ENCODE measurements at places on chromosomes 4 and X.

DNA sequence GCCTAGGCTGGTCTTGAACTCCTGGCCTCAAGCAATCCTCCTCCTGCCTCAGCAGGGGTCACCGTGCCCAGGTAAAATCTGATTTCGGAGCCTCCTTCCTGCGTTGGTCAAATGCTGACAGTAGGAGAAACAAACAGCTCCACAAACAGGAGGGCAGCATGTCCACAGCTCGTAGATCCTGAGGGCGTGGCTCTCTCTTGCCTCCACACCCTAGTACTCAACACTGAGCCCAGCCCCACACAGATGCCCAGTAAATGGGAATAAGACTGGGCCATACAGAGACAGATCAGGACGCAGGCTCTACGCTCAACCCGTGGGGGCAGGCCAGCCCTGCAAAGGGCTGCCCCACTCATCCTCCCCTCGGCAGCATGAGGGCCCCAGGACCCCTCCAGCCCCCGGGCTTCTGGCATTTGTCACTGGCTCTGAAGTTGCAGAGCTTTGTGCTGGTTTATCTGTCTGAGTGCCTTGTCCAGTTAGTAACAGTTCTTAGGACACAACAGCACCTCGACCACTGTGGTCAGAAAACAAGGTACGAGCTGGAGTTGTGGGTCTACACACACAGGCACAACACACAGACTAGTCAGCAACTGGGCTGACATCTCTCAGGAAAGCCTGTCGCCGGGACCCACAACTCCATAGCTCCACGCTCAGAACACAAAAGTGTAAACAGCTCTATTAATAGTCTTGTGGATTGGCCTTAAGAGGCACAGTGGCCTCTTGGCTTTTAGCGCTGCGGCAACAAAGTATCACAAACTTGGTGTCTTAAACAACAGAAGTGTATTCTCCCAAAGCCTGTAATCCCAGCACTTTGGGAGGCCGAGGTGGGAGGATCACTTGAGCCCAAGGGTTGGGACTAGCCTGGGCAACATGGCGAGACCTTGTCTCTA lies 5.2 kb downstream of the TNIP2 start:
- DNase-seq = no peak

- no peak for DNase-seq
Measured at GRCh38 chr4:8642651-8643321, 50.2 kb downstream of the CPZ start.

GRCh38 chr4:125762537-125762936 lies 447.8 kb downstream of the FAT4 start:
- no peak for DNase-seq

DNA sequence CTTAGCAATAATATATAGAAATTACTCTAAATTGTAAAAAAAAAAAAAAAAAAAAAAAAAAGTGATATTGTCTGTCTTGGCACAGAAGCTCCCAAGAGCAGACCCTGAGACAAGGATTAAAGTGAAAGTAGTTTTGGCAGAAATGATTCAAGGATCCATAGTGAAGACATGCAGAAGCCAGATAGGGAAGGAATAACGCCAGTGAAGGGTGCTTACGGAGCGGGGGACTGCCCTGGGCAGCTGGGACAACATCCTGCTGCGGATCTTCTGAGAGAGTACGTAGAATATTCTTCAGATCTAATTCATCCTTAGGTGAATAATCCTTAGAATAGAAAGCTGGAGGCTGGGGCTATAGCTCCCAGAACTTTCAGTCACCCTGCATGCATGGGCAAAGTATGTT lies 39.8 kb downstream of the ARHGAP24 start:
- no peak for DNase-seq

GRCh38 chrX:102138064-102138463 lies 4.2 kb downstream of the TCEAL6 start:
- no peak for DNase-seq
